Ammon's horn (tissue), 1 donor: ENCODE measurements at places on chromosomes 5 and 9.

GRCh38 chr5:173234129-173234790 is 746 bp downstream of the NKX2-5 start:
- DNase-seq = no peak

DNA sequence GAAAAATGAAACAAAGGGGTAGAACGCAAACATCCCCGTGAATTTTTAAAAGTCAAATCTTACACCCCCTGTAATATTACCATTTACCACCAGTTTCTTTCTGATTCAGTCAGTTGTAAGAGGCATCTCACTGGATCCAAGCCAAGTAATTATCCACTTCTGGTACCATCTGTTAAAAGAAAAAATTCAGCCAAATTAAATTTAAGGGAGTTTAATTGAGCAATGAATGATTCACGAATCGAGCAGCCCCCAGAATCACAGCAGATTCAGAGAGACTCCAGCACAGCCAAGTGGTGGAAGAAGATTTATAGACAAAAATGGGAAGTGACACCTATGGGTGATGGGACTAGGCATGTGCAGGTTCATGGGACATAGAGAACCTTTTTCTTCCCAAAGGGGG is 29.9 kb upstream of the MTMR12 start:
- DNase-seq = peak; percentile 27

DNA sequence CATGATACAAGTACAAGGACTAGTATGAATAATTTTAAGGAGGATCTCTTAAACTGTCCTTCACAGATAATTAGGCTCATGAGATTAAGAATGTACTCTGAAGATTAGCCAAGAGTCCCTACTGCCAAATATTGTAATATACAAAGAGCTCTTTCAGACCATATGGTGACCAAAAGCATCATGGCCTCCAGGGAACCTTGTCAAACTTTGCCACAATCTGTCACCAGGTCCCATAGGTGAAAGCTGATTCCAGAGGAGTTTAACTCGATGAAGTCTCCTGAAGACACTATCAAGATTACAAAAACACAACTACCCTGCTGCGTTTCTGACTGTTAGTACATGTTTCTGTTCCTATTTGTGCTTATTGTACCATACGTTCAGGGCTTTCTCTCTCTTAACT is 395.4 kb upstream of the ITGA1 start:
- no peak for DNase-seq

- no peak for DNase-seq
Measured at GRCh38 chr5:94778299-94778698, 159.8 kb downstream of the SLF1 start.

DNA sequence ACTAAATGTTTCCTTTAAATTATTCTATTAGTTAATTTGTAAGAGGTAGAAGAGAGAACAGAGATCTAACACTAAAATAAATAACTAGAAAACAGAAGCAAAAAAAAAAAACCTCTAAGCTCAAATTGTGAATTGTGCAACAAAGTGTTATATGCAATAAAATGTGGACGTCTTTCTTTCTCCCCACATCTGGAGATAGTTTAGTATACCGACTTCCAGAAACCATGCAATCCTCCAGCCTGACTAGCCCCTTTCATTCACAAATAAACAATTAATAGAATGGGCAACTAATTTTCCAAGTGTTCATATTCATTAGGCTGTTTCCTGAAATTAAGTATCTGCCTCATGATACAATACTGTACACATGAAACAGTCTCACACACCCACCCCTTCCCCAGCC is 258.5 kb downstream of the BNC2 start:
- DNase-seq = no peak

DNA sequence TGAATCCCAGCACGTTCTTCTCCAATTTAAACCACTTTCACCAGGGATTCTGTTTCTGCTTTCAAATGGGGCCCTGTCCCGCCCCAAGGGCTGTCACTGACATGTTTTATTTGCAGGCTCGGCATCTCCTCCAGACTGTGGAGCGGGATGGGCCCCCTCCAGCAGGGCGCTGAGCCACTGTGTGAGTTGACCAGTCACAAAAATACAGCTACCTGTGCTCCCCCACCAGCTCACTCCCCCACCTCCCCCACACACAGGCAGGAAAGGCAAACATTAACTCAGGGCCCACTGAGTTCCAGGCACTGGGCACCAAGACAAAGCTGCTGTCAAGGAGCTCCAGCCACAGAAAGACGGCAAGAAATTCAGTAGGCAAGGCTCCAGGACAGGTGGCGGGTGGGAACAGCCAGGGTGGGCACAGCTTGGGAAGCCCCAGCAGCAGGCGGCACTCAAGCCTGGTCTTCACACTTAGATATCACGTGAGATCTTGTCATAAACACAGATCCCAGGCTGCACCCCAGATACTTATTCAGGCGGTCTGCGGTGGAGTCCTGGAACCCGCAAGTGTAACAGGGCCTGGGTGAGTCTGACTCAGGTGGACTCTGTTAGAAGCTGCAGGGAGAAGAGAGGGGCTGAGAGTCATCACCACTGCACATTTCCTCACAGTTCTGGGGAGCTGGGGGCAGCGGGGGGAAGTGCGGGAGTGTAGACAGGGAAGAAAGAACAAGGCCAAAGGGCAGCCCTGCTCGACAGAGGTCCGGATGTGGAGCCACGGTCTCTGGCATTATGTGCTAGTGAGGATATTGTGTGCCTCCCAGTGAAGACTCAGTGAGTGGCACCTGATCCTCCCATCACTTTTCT is 44.7 kb downstream of the OR2V1 start:
- DNase-seq = no peak

GRCh38 chr9:18056993-18057369 is 417.0 kb upstream of the ADAMTSL1 start:
- DNase-seq = no peak

DNA sequence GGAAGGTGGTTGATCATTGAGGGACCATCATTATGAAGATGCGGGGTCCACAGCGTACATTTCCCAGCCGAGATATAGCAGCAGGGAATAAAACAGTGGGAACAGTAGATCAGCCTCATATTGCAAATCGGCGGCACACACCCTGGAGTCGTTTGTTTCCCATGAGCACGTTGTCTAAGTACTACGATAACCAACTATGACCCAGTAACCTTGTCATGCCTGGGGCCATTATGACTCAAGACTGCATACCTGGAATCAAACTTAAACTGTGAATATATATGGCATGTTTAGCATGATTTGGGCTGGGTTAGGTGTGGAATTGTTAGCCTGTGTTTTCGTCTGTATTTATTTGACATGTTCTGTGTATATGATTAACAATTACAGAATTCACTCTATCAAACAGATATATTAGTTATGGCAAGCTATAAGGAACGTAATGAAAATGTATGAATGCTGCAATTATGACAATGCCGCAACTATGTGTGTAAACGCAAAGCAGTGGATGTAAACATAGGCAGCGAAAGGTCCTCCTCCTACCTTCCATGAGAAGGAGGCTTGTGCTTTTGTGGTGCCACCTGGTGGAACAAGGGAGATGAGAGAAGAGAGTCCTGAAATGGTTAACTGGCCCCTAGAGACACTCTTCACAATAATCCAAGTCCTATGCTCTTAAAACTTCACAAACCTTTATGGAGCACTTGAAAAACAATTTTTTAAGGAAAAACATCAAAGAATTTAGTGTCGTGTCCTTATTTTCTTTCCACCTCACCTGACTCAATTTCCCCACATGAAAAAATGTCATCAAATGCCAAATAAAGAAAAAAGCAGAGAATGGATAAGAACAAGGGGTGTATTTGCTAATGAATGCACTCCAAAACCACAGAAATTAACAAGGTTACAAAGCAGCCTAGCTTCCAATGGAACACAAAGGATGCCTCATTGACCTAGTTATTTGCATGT is 47.1 kb downstream of the SEMA5A start:
- no peak for DNase-seq

GRCh38 chr5:120684749-120685415 is 220.8 kb downstream of the PRR16 start:
- no peak for DNase-seq

GRCh38 chr9:118928722-118929121 is 440.5 kb downstream of the BRINP1 start:
- no peak for DNase-seq

GRCh38 chr5:122668552-122668951 is 106.3 kb upstream of the SNX2 start:
- DNase-seq = no peak

DNA sequence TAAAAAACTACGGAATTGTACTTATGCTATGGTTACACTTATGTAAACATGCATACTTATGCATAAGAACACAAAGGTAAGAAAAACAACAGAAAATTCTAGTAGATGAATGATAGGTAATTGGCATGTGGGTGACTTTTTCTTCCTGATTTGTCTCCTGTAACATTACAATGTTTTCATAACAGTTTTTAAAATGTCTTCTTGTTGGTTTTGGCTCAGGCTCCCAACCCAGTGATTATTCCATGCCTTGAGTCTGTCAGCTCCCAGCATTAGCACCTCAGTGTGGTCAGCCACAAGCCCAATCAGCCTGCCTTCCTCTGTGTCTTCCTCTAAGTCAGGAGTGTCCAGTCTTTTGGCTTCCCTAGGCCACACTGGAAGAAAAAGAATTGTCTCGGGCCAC is 7.9 kb upstream of the FOXE1 start:
- DNase-seq = no peak

DNA sequence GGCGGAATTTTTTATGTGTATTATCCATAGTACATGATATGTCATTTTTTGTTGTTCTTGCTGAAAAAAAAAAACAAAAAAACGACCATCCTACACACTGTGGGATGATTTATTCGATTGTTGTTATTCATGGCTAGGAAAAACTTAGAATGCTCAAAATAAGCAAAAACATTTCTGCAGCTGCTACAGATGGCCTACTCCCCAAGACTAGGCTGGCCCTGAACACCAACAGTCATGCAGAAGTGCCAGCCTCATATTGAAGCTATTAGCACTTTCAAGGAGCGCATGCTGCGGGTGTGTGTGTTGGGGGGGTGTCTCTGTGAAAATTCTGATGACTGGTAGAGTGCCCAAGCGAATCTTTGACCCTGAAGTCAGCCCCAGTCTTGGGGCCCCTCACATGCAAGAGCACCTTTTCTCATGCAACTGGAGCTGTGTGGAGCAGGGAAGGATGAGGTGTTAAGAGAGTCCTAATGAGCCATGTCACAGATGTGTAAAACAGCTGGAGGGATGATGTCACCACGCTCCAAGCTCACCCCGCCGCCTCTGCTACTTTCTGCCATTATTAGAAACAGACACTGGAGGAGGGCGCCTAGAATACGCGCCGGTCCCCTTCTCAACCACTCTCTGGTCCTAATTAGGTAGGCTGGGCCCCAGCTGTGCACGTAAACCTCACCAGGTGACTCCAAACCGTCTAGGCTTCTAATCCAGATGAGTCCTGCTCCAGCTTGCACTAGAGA is 61.0 kb upstream of the SMIM23 start:
- no peak for DNase-seq

GRCh38 chr9:35834260-35835215 is 5.5 kb downstream of the TMEM8B start:
- no peak for DNase-seq

GRCh38 chr9:35350827-35351549 is 138.9 kb upstream of the RUSC2 start:
- DNase-seq = no peak

GRCh38 chr5:69043655-69043996 is 50.2 kb upstream of the SLC30A5 start:
- no peak for DNase-seq

DNA sequence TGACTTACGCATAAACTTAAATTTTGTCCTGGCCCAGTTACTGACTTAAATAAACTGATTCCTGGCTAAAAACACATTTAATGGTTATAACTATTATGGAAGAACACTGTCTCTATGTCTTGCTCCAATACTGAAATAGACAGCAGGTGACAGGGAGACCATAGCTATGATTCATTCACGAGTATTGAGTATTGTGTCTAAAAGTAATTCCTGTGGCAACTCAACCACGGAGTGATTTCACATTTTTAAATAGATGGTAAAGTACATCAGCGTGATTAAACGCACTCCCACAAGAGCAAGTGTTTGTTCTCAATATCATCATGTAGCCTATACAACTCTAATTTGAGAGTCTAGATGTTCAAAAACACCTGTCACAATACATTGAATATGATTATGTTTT is 35.9 kb upstream of the PCSK1 start:
- no peak for DNase-seq

GRCh38 chr5:127830157-127830556 is 127.0 kb downstream of the CCDC192 start:
- DNase-seq = no peak

DNA sequence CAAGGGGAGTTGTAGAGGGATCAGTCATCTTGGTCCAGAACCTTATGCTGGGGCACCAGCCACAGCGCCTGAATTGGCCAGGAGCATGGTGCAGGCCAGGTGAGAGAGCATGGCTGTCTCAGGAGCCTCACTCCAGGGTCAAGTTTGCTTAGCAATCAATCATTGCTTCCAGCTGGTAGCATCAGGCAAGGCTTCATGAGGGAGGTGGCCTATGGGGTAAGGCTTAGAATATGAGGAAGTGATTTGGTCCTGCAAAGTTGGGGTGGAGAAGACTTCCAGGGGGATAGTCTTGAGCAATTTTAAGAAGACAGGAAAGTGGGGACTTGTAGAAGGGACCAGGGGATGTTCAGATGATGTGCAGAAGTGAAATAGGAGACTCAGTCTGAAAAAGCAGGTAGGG is 53.9 kb upstream of the PITX1 start:
- DNase-seq = no peak

DNA sequence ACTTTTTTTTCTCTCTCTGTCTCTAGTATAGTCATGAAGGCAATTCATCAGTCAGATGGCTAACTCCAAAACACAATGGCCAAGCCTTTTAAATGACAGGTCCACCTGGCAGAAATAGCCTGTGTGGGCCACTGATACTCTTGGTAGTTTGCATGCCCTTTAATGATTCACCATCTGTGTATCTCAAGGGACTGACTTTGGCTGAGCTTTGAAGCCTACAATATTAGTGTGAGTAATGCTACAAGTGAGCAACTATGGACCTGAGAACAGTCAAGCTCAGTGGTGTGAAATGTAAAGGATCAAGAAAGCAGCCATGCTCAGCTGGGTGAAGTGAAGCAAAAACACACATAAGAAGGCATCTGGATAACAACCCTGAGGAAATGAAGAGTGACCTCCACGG is 506.9 kb downstream of the TLE1 start:
- DNase-seq = no peak

DNA sequence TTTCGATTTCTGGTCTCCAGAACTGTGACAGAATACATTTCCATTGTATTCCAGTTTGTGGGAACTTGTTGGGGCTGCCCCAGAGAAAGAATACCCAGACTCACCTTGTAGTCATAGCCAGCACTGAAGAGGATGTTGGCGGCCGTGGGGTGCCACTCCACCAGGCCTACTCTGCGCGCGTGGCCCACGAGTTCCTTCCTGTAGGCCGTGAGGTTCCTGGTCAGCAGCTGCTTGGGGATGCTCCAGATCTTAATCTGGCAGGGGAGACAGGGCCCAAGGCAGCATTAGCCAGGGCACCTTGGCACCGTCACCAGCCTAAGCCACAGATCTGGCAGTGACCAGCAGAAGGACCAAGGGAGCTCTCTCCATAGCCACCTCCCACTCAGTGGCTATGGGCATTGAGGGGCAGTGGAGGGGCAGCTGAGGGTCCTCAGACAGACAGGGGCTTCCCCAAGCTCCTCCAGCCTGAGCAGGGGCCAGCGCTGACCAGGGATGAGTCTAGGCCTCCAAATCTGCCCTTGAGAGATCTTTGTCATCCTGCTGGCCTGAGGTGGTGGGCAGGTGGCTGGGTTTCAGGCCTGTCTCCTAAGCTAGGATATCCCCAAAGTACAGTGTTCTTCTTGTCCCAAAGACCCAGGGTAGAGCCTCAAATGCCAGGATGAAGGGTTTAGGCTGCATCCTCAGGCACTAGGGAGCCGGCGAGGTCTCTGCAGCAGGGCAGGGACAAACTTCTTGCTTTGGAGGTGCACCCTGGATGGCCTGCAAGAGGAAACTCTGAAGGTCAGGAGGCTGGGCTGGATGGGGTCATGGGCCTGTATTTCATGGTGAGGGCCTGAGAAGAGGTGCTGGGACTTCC is 15.9 kb upstream of the TRIM14 start:
- DNase-seq = no peak
